ENCODE measurements at places on chromosomes 1 and 21.

DNA sequence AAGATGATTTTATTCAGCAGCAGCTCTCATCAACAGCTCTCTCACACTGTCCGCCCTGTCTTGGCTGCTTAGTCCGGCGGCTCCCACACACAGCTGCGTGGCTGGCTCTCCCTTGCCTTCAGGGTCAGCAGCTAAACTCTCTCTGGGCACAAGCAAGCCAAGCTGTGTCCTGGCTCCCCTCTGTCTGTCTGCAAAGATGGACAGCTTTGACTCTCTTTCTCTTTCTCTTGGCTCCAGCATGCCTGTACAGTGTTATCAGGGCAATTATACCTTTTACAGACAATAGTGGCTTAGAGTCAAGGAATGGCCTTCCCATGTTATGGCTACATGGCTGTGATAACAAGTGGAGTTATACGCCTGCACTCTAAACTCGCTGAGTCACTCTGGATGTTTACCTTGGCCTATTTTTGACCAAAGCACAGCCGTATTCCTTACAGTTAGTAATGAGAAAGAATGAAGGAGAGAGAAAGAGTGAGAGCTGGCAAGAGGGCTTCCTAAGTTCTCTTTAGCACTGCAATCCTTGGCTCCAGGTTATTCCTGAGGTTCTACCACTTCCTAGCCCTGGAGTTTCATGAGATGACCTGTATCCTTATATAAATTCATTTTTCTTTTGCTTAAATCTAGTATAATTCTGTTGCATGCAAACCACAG, 59.9 kb upstream of the ZSWIM5 start:
- DNase-seq, result peak; percentile 51

DNA sequence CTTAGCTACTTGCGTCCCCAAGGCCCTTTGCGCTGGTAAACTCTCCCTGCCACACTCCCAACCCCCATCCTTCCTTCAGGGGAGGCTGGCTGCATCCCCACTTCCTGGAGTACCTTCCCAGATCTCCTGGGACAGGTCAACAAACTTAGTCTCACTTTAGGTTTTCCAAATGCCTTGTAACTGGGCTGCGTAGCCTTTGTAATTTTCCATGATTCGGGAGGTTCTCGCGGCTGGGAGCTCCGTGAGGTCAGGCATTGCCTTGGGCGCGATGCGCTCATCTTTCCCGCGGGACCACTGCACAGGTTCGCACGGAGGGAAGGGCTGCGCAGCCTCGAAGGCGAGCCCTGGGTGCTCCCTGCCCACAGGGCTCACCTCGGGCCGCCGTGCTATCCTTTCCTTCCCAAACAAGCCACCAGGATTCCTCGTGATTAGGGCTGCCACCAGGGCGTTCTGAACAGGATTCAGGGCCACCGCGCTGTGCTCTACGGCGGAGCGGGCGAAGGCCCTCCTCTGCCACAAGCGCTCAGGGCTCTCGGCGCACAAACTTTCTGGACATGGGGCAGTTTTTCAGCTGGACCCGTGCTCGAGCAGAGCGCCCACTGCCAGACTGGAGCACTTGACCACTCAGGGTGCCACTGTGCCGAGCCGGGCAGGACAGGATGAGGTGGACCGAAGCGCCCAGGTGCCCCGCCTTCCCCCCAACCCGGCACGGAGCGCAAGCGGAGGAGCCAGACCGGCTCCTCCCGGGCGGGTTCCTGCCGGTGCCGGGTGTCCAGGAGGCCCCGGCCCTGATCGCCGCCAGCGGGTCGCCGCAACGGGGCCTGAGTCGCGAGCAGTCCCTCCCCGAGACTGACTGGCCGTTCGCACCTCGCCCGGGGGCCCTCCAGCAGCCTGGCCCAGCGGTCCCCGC, 1.1 kb downstream of the TMPRSS2 start:
- no peak for DNase-seq

DNA sequence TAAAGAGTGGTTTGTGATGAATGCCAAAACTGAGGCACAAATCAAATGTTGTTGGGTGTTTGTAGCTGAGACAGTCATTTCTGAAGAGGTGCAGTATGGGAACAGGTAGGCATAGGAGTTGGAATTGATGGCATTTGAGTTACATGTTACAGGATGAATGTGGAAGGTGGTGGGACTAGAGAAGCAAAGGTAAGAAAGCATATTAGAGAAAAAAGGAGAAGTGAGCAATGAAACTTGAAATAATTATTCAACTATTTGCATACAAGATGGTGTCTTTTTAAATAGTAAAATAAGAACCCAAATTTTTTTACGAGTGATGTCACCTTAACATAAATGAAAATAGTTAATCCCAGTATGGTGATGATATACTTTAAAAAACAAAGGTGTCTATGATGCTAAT, 40.2 kb upstream of the METTL18 start:
- DNase-seq, result no peak

GRCh38 chr1:154501423-154502065, 475 bp upstream of the TDRD10 start:
- DNase-seq, result no peak

DNA sequence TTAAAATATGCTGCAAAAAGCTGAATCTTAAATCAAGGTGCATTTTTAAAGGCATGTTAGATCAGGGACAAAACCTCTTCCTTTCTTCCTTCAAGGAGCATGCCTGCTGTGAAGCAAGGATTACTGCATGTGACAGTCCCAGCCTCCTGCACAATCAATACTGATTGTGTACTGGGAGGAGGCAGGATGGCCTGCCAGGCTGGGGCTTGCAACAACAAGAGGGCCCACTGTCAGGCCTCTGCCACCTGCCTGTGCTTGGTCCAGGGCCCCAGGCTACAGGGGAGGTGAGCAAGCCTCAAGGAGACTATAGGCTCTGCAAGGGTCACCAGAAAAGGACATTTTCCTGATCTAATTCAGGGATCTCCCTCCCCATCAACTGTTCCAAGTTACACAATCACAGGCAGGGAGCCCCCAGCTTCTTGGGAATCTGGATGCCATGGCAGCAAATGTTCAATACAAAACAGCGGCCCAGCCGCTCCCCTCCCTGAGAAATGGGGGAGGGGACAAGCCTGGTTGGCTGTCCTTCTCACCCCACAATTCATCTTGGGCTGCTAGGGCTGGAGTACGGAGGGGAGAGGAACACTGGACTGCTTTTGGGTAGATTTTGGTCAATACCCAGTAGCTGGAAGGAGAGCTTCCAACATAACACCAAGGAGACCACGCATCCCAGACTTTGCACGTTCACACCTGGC, 76.7 kb downstream of the SSBP3 start:
- DNase-seq, result no peak

GRCh38 chr21:40851749-40852148, 4.8 kb upstream of the DSCAM start:
- no peak for DNase-seq

DNA sequence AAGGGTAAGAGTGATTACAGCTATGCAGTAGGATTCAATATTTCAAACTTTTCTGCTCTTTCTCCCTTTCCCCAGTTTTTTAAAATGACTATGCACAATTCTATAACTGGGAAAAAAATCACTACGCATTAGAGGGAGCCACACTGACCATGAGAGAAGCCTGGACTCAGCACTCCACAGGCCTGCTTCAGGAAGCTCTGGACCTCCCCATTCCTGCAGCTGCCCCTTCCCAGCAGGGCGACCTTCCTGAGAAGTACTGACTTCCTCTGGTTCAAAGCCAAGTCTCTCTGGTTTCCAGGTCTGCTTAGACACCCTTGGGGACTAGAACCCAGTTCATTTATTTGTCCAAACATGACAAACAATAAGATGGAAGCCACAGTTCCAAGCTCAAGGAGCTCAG, 42.0 kb upstream of the CLSTN1 start:
- no peak for DNase-seq

DNA sequence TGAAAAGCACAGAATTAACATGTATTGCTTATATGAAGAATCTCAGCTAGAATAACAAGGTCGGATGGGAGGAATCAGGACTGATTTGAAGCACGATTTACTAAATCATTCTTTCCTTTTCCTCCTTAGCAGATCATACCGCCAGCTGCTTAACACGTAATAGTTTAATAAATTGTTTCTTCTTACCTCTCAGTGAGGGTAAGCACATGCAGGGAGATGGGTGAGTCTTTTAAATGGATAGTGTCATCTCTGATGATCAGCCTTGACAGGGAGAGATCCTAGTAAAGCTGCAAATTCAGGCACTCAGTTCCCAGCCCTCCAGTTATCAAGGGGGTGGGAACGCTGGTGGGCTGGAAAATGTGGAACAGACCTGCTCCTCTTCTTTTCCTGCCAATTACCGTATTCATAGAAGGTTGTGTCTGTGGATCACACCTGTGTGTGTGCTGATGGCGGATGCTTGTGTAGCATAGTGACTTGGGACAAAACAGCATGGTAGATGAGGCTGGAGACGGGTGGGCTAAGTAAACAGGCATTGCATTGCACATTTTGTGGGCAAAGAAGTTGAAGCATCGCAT, 30.7 kb downstream of the NTPCR start:
- DNase-seq, result no peak

DNA sequence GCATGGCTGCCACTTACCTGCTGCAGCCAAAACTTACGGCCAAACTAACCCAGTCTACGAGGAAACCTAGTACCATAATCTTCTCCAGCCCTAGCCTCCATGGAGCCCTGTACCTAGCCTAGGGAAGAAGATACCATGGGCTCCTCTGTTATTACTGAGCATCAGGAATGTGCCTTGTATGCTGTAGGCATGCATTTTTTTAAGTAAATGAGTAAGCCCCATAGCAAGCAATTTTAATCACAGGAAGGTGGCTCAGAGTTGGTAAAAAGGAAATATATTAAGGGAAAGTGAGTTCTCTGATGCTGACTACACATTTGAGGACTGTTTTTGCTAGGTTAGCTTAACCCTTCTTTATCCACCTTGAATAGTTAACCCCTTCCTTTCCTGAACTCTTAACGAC, 21.2 kb downstream of the NFASC start:
- DNase-seq, result peak; percentile 18

DNA sequence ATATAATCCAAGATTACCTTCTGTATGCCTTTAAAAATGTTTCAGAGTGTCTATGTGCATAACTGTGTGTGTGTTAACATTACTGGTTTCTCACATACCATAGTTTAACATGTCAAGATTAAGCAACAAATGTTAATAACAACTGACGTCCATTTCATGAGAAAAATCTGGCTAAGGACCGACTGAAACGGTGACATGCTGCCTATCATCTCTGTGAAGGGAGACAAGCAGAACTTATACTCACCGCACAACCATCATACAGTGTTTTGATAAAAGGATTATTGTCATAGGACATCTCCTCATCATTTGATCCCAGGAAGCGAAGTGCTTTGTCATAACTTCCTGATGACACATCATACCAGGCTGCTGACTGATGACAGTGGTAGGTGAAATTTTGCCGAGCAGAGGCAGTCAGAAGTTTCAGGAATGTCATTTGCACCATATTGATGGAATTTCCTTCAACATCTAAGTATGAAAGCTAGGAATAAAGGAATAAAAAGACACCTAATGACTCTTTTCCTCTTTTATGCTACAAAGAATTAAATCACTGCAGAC, 228.8 kb downstream of the COL11A1 start:
- peak; percentile 87 for DNase-seq

DNA sequence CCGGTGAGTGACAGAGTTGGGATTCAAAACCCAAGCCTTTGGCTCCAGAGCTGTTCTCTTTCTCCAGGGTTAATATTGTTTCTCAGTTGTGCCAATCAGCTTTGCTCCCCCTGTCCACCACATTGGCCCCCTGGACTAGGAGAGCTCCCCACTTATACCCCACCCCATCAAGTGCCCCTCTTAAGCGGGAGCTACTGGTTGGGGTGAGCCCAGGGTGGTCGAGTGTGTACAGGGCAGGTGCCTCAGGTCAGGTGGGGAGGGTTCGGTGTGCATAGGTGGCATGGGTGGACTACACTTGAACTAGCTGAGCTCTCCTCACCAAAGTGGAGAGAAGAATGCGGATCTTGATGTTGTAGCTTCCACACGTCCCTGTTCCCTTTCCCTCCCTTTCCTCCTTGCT, 14.2 kb downstream of the KCNA2 start:
- no peak for DNase-seq

- DNase-seq, result no peak
These were observed 418.9 kb downstream of the PRDM2 start for GRCh38 chr1:14118691-14119485.

GRCh38 chr1:209349363-209350308, 233.9 kb upstream of the CAMK1G start:
- peak; percentile 79 for DNase-seq

GRCh38 chr1:18934205-18935000, 22.1 kb downstream of the IFFO2 start:
- DNase-seq, result no peak

- no peak for DNase-seq
These were observed 14.0 kb downstream of the LAPTM5 start for GRCh38 chr1:30743584-30744059.

DNA sequence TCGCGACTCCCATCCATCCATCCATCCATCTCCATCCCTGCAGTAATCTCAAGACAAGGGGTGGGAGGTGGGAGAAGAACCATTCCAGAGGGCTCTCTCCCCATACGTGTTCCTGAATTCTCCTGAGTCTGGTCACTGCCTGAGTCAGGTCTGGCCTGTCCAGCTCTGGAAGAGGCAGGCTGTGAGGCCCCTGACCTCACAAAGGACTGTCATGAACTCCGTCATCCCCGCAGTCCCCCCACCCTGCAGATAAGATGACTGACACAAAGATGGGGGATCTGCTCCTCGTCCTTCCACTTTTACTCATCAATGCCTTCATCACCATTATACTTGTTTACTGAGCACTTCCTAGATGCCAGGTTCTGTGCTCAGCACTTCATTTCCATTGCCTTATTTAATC, 1.6 kb upstream of the MAP7D1 start:
- DNase-seq, result no peak

DNA sequence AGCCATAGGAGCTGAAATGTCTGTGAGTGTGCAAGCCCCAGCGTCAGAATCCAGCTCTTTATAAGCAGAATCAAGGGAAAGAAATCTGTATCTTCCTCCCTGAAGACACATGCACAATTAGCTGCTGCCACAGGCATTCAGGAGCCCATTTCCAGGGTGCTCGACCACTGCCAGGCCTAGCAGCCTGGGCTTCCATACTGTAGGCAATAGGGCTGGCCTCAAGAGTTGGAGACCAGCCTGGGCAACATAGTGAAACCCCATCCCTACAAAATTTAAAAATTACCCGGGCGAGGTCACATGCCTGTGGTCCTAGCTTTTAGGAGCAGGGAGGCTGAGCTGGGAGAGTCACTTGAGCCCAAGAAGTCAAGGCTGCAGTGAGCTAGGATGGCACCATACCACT, 41.0 kb downstream of the NEK2 start:
- no peak for DNase-seq

All from fibroblast of upper back skin (primary cell).